ENCODE measurements at places on chromosomes 4 and X. TPM values are rescaled to one million over a fixed set of nuclear protein-coding genes. Genes with fewer than 3 reads are reported as not detected.

DNA sequence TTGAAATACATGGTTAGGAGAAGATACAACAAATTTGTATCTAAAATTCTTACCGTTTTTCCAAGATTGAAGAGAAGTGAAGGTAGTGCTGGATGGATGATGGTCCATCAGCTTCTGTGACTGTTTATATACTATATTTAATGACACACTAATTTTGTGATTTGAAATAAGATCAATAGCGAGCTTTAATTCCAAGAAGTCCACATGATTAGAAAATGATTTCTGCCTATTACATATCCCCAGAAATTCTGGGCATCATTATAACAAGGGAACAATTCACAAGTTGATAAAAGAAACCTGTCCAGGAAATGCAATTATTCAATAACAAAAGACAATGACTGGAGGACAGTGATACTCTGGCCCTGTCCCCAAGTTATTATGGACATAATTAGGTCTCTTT is at the start of gene CSN2:
CSN2 (minus strand) TSS at position 101 of the 400 bp plus-strand sequence. CDS start 4,733 bp downstream, outside the sequence.
- H3K27ac ChIP-seq = no peak within 1 kb of the TSS
- H3K36me3 ChIP-seq = no peaks in the 10 kb centered on the region
- H3K4me3 ChIP-seq = no peak within 1 kb of the TSS
- no peak for DNase-seq

DNA sequence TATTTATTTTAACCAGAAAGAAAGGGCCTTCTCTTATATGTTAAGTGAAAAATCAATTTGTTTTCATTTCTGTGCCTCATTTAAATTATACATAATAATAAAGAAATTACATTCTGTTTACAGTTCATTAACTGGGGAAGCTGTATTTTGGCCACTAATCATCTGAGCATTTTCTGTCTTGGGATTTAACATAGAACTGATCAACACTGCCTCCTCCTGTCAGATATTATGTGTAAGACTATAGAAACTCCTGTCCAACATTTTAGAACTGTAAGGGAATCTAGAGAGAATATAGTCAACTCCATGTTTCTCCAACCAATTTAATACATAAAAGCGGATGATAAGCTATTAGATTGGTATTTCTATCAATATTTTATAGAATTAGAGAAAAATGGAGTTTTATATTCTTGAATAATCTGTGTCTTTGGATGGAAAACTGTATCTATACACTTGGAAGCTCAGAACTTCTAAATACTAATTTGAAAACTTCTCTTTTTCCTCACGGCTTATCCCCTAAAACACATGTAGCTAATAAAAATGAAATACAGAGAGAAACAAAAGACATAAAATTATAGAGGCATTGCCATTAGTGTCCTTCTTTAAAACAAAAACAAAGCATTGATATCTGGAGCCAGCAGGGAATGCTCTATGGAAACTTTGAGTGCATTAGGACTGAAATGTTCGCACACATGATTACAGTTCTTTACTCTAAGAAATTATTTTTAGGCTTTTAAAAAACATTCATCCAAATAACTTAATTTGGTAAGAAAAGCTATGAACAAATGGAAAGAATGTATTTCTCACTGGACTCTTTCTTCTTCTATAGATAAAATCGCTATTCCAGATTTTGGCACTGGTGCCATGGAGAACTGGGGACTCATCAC is 33.1 kb downstream of the ENPEP start:
- no peaks in the 10 kb centered on the region for H3K36me3 ChIP-seq
- no peaks in the 10 kb centered on the region for H3K27me3 ChIP-seq
- no peaks in the 10 kb centered on the region for H3K4me1 ChIP-seq
- no peak for DNase-seq
- no peak overlapping the region for H3K27ac ChIP-seq
- H3K4me3 ChIP-seq = no peak overlapping the region

DNA sequence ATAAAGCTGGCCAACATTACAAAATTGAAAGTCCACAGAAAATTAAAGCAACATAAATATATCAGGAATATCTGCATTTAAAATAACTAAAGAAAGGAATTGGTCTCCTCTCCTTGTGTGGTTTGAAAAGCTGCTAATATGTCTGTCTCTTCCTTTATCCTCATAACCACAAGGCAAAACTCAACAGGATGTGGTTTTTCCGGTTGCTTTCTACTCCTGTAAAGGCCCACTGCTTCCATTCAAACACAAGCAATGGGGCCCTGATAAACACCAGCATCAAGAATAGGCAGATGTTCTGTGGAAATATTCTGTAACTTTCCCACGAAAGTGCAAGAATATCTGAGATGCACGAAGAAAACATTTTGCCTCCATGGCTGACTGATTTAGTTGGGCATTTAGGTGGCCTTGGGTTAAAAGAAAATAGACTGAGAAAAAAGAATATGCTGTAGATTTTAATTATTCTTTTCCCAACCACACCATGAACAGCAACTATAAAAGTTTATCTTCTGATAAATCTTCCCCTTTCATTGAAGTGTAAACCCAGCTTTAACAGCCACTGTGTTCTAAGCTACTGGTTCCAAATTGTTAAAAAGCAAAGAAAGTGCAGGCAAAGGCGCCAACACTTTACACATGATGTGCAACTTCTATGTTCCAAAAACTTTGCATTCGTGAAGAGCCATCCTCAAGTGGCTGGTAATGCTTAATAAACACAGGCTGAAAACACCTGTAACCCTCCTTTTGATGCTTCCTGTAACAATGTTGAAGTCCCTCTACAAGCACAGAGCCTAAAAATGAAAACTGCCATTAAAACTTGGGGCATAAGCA is 50.5 kb upstream of the NDST3 start:
- H3K4me3 ChIP-seq = no peak overlapping the region
- no peak overlapping the region for H3K27ac ChIP-seq
- H3K27me3 ChIP-seq = no peaks in the 10 kb centered on the region

DNA sequence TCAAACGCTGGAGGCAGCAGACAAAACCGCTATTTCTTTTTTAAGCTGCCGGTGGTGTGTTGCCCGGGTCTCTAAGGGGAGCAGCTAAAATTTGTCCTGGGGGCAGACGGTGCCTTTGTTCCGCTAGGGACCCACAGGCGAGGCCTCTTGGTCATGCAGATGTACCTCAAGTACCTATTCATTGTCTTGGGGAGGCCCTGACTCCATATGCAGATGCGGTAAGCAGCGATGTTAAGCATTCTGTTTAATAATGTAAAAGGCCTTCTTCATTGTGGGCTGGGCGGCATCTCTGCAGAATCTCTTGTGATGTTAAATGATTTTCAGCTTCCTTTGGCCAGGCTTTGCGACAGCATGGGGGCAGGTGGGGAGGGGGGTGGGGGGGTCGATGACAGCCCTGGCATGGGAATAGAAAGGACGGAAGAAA is 98.9 kb upstream of the PJA1 start:
- no peak overlapping the region for H3K4me3 ChIP-seq
- H3K4me1 ChIP-seq = no peaks in the 10 kb centered on the region
- DNase-seq = no peak
- H3K27me3 ChIP-seq = no peaks in the 10 kb centered on the region
- H3K36me3 ChIP-seq = no peaks in the 10 kb centered on the region

GRCh38 chr4:111847296-111848008 is 297.8 kb upstream of the FAM241A start:
- no peak overlapping the region for H3K27ac ChIP-seq
- no peaks in the 10 kb centered on the region for H3K27me3 ChIP-seq
- no peaks in the 10 kb centered on the region for H3K36me3 ChIP-seq

DNA sequence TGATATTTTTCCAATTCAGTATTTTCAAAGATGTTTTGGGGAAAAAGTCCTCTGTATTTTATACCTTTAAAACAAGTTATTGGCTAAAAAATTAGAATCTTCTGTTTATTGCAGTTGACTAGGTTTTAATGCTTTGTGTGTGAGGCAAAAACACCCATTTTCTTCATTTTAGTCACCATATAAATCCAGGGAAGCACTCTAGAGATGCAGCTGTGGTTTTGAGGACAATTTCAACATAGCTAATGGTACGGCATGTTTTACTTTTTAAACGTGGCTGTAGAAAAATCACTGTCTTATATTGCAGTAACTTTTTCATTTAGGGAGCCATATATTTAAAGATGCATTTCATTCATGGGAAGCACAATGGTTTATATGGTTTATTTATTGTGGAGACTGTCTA is 129.1 kb upstream of the PITX2 start:
- H3K27ac ChIP-seq = no peak overlapping the region
- H3K36me3 ChIP-seq = no peaks in the 10 kb centered on the region
- DNase-seq = no peak
- no peaks in the 10 kb centered on the region for H3K4me1 ChIP-seq

DNA sequence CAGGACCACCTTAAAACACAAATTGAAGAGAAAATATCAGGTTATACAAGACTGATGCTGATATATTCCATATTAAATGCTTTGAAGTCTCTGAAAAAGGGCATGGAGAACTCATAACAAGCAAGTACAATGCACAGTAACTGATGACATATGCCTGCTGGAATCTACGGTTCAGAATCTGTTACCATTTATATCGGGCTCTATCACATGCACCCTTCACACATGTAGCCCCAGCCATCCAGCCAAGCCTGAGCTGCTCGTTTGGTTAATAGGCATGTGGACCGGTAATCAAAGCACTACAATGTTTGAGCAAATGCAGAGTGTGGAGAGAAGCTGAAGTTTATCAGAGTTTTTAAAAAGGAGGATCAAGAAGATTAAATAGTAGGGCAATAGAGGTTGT is 11.8 kb downstream of the COMMD8 start:
- no peaks in the 10 kb centered on the region for H3K36me3 ChIP-seq
- no peak overlapping the region for H3K27ac ChIP-seq
- H3K4me1 ChIP-seq = no peaks in the 10 kb centered on the region
- no peak for DNase-seq
- H3K4me3 ChIP-seq = no peak overlapping the region
- no peaks in the 10 kb centered on the region for H3K27me3 ChIP-seq

GRCh38 chr4:117971403-117971802 is 62.9 kb upstream of the NDST3 start:
- no peak overlapping the region for H3K27ac ChIP-seq

DNA sequence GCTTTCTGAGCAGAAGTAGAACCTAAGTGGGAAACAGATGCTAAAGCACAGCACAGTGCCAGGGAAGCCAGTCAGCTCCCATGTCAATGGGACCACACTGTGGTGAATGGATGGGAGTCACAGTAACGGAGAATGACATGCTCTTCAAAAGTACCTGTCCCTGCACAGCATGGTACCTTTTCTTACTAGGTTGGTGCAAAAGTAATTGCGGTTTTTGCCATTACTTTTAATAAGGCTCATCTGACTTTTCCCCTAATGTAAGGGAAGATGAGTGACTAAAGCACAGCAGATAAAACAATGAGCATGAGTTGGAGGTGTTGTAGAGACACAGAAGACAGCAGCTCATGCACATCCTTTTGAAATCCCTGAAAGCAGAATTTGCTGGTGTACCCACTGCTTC is 62.3 kb downstream of the CCNG2 start:
- H3K27ac ChIP-seq = no peak overlapping the region
- H3K4me1 ChIP-seq = peaks cover 3% of the 10 kb centered on the region
- no peak for DNase-seq
- no peak overlapping the region for H3K4me3 ChIP-seq

DNA sequence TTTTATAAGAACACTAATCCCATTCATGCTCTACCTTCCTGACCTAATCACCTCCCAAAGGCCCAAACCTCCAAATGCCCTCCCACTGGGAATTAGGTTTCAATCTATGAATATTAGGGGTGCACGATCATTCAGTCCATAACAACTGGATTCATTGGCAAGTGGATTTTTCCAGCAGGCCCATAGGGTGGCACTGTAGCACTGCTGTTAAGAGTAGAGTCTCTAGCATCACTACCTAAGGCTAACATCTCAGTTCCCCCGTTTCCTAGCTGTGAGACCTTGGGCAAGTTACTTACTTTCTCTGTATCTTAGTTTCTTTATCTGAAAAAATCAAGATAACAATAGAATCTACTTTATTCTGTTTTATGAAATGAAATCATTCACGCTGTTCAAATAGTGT is 315.8 kb downstream of the STIM2 start:
- H3K27ac ChIP-seq = no peak overlapping the region
- H3K27me3 ChIP-seq = no peaks in the 10 kb centered on the region
- peak; percentile 49 for DNase-seq
- H3K36me3 ChIP-seq = no peaks in the 10 kb centered on the region

GRCh38 chr4:133355633-133356032 is 206.5 kb downstream of the PCDH10 start:
- H3K4me3 ChIP-seq = no peak overlapping the region
- no peaks in the 10 kb centered on the region for H3K4me1 ChIP-seq
- H3K27ac ChIP-seq = no peak overlapping the region
- H3K36me3 ChIP-seq = no peaks in the 10 kb centered on the region

GRCh38 chr4:100722866-100723459 is 205.1 kb upstream of the EMCN start:
- H3K4me3 ChIP-seq = no peak overlapping the region
- DNase-seq = no peak
- no peaks in the 10 kb centered on the region for H3K36me3 ChIP-seq
- no peaks in the 10 kb centered on the region for H3K27me3 ChIP-seq
- no peak overlapping the region for H3K27ac ChIP-seq

DNA sequence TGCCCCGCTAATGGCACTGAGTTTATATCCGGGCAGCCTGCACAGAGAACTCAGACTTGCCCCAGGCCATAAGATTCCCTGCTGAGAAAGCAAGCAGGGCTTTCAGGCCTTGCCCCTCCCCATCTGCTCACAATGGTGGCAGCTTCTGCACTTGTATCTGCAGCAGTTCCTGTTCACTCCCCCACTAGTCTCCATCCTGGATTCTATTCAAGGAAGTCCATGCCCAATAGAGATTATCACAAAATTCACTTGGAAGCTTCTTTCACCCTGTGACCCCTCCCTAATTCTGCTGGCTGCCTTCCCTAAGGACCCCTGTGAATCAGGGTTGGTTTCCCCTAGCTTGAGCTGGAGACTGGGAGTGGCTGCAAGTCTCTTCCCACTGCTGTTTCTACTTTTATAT is 34.5 kb upstream of the UCP1 start:
- no peak overlapping the region for H3K4me3 ChIP-seq
- H3K4me1 ChIP-seq = no peaks in the 10 kb centered on the region
- H3K27ac ChIP-seq = no peak overlapping the region
- peaks cover 2% of the 10 kb centered on the region for H3K27me3 ChIP-seq

DNA sequence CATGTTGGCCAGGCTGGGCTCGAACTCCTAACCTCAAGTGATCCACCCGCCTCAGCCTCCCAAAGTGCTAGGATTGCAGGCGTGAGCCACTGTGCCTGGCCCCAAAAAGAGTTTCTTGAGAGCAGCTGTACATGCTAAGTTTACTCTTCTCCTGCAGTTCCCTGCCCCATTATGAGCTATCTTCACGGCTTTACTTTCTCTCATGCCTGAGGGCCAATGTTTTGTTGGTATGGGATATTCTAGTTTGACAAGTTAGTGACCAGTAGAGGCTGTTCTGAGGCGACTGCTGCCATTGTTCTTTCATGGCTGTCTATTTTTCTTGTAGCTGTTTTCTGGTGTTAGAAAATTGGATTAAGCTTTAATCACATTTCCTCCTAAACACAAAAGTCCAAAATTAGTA is 78.0 kb upstream of the STX18 start:
- no peaks in the 10 kb centered on the region for H3K4me1 ChIP-seq
- H3K27ac ChIP-seq = no peak overlapping the region
- no peak overlapping the region for H3K4me3 ChIP-seq
- no peak for DNase-seq
- no peaks in the 10 kb centered on the region for H3K36me3 ChIP-seq
- no peaks in the 10 kb centered on the region for H3K27me3 ChIP-seq

MAGEA10 gene
- total RNA-seq = not detected

CXCL8 gene
- 1.5 TPM for total RNA-seq

MSANTD1 gene
- 1.4 TPM for total RNA-seq

PLA2G12A gene
- 17.8 TPM for total RNA-seq

MND1 gene
- 1.0 TPM for total RNA-seq

ASMT gene
- total RNA-seq = not detected

Data from astrocyte (in vitro differentiated cells and primary cell).